Mucosa of gallbladder (tissue), 1 donor: ENCODE measurements at places on chromosomes 3 and 15. TPM values are rescaled to one million over a fixed set of nuclear protein-coding genes. Genes with fewer than 3 reads are reported as not detected.

SLC38A3 gene
- total RNA-seq, result 2.2 TPM

LIPH gene
- 34.0 TPM for total RNA-seq

GRCh38 chr3:156445117-156446090 lies 109.5 kb downstream of the SSR3 start:
- no peak for DNase-seq

TFRC gene
- total RNA-seq, result 154 TPM

- DNase-seq, result no peak
Observed at GRCh38 chr3:38313695-38314094, 31.6 kb downstream of the SLC22A14 start.

DNA sequence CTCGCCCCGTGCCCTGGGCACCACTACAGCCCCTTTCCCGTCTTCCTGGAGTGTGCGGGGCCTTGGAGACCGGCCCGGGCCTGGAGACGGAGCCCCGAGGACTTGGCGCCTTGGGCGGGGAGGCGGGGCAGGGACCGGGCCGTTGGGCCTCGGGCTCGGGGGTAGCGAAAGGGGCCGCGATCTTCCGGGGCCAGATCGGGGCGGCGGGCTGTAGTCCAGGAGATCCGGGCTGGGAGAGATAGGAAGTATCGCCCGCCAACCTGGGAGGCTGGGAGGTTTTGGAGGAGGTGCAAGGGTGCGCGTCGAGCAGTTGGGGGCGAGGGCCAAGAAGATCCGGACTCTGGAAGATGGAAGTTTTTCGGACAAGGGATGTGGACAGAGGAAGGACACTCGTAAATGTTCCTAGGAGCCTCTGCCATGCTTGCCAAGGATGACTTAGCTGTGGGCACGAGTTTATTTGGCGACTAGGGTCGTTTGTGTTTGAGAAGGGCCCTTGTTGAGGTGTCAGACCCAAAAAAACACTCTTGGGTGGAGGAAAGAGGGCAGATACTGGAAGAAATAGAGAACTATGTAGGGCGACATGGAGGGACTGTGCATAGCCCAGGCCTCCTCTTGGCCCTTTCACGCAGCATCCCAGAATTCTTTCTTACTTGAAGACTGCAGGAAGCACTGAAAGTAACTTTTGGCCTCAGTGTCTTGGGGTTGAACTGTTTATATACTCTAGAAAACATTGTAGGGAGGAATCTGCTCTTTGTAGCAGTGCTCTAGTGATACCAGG lies 712 bp downstream of the RTF1 start:
- DNase-seq, result no peak
